ENCODE measurements at places on chromosomes 1 and 21. TPM values are rescaled to one million over a fixed set of nuclear protein-coding genes. Genes with fewer than 3 reads are reported as not detected.

Gene BRWD1
- total RNA-seq, result 27.9 TPM

Gene SCMH1
- total RNA-seq, result 4.7 TPM

Gene LY9
- total RNA-seq, result 0.06 TPM

GRCh38 chr1:6424619-6425593 lies at the start of gene ESPN:
Gene ESPN (plus strand): TSS chr1:6424776. CDS start chr1:6424956, 180 bp downstream.
- DNase-seq, result no peak

DNA sequence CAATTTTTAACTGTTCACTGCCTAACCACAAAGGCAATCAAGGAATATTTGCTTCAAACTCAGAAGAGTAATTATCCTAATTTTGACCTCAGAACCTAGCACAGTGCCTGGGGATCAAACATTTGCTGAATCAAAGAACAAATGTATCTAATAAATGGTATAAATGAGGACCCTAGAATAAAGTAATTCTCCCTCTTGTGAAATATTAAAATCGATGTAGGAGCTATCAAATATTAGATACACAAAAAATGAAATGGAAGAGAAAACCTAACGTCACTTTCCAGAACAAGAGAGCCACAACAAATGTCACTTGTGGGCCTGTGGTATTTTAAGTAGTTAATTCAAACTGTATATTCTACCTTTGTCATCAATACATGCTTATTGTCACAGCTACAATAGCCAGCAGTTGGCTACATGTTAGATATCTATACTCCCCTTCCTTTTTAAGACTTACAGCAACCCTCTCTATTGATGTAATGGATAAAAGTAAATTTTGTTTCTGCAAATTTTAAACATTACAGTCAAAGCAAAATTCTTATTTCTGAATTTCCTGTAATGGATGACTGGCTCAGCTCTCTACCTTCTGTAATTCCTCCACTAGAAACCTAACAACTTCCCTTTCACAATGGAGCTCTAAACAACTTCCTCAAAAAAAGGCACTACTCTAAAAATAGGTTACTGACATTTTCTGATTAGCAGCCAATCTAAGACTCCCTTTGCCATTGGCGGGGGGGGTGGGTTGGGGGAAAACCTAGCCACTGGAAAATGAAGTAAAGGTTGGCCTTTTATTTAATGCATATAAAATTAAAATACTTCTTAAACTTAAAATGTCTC lies 37.6 kb downstream of the PUM1 start:
- no peak for DNase-seq

DNA sequence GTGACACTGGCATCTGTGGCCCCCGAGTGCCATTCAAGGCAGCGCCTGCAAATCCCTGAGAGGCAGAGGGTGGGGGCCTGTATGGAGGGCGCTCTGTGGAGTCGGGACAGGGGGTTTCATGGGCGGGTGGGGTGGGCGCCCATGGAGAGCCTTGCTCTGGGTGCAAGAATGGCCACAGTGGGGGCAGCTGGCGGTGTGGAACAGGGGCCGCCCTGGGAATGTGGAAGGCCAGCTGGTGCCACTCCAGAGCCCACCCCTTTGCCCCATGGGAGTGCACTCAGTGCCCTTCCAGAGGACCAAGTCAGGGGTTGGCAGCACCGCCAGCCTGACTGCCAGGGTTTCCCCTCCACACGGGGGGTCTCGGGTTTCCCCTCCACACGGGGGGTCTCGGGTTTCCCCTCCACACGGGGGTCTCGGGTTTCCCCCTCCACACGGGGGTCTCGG lies 55.0 kb upstream of the TRAPPC10 start:
- DNase-seq, result no peak

DNA sequence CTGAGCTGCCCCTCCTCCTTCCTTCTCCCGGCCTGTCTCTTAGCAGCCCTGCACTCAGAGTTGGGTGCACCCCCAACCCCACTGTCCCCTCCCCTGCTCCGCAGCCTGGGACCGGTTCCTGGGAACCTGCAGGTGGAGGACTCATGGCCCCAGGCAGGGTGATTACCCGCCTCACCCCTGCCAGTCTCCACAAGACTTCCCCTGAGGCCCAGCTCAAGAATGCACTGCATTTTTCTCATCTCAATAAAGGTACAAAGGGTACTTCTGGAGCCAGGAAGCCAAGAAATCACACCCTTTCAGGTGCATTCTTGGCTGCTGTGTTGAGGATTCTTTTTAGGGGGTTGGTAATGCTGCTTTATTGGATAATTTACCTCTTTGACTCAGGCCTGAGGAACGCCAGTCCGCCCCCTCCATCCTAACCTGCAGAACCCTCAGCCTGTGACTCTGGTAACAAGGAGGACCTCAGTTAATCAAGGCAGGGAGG lies 126.3 kb upstream of the TMPRSS2 start:
- peak; percentile 61 for DNase-seq

GRCh38 chr1:156899956-156900718 lies 6.6 kb downstream of the PEAR1 start:
- peak; percentile 38 for DNase-seq

DNA sequence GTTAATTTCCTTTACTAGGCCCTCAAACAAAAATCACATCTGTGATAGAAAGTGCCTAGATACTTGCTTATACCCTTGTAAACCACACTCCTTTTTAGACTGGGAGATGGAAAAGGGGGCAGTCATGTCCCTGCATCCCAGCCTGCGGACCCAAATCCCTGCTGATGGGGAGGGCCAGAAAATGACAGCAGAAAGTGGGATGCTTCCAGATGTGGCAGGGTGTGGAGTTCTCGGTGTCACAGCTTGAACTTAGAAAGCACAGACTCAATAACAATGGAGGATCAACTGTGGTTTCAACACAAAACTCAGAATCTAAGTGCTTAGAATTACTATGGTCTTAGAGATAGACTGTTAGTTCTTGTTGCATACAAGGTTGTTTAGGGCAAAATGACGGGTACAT lies 95.6 kb upstream of the F3 start:
- DNase-seq, result no peak

DNA sequence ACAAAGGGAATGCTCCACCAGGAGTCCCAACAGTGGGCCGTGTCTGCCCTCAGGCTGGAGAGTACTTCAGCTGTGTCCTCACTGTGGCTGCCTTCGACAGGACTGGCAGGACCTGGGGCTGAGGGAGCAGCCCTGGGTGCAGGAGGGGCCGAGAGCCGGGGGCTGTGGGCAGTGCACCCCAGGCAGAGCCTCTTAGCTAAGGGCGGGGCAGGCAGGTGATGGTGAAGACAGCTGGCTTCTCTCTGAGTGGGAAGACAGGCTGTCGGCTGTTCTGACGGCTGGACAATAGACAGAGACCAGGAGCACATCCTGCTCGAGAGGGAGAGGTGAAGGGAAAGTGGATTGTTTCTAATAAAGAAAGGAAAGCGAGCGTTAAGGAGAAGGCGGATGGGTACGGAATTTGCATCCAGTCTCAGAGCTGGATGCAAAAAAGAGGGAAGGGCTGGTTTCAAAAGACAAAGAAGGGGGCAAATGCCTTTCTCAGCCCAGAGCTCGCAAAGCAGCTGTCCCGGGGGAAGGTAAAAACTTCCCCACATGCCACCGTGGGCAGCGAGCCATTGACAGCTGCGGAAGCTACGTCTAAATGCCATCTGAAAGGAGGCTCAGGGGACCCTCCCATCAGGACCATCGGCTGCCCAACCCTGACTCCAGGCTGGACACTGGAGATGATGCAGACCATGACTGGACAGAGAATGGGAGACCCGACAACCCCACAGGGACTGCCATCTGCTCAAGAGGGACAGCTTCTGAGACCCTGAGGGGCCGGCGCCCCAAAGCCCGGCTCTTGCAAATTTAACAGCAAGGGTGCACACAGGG lies 92.0 kb downstream of the STUM start:
- no peak for DNase-seq

Data from Daoy (cell line).